Gastroesophageal sphincter (tissue), 4 donors: ENCODE measurements at places on chromosomes 1 and 21.

- no peak for ATAC-seq
Observed at GRCh38 chr1:119396982-119397381, 18.0 kb upstream of the HSD3B2 start.

DNA sequence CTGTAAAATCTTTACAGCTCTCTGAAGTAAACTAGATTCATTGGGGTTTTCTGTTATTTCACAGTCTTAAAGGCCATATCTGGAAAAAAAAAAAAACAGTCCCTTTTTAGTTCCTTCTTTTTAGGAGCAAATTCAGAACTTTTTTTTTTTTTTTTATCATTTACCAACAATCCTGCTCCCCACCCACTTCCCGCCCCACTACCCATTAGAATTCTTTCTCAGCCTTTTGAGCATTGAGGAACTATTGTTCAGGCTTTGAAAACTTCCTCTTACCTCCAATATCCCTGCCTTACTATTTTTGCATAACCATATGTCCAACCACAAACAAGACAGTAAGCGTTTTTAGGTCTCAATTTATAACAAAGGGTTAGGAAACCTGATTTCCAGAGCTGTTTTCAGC lies 330.1 kb downstream of the PLPP3 start:
- no peak for ATAC-seq

- peak; percentile 70 for ATAC-seq
Observed at GRCh38 chr1:234564035-234565029, 45.6 kb downstream of the IRF2BP2 start.

DNA sequence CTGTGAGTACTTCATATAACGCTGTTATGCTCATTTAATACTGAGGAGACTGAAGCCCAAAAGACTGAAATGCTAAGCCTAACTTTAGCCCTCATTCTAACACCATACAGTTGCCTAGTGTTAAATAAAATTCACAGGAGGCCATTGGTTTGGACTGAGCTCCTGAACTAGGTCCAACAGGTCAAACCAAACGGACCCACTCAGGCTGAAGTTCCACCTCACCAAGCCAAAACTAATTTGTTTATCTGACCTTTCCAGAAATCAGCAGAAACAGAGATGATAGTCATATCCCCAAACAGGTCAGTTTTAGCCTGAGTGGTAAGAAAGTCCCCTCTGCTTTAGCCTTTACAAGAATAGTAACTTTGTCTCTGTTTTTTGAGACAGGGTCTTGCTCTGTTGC lies 311.3 kb upstream of the ZP4 start:
- no peak for ATAC-seq

- no peak for ATAC-seq
Observed at GRCh38 chr1:4166713-4167112, 266.6 kb upstream of the C1orf174 start.
